Activated naive CD4-positive, alpha-beta T cell treated with anti-CD3 and anti-CD28 coated beads, Interleukin-2, amount 50 U/mL, for 72 hours (primary cell): ENCODE measurements at places on chromosomes 6 and 20. TPM values are rescaled to one million over a fixed set of nuclear protein-coding genes. Genes with fewer than 3 reads are reported as not detected.

Gene GPLD1
- total RNA-seq: 0.16 TPM

- no peak for DNase-seq
These were observed 1.5 kb downstream of the COL21A1 start for GRCh38 chr6:56245903-56246351.

GRCh38 chr20:44576297-44576696, 6.1 kb upstream of the PKIG start:
- no peak for DNase-seq

DNA sequence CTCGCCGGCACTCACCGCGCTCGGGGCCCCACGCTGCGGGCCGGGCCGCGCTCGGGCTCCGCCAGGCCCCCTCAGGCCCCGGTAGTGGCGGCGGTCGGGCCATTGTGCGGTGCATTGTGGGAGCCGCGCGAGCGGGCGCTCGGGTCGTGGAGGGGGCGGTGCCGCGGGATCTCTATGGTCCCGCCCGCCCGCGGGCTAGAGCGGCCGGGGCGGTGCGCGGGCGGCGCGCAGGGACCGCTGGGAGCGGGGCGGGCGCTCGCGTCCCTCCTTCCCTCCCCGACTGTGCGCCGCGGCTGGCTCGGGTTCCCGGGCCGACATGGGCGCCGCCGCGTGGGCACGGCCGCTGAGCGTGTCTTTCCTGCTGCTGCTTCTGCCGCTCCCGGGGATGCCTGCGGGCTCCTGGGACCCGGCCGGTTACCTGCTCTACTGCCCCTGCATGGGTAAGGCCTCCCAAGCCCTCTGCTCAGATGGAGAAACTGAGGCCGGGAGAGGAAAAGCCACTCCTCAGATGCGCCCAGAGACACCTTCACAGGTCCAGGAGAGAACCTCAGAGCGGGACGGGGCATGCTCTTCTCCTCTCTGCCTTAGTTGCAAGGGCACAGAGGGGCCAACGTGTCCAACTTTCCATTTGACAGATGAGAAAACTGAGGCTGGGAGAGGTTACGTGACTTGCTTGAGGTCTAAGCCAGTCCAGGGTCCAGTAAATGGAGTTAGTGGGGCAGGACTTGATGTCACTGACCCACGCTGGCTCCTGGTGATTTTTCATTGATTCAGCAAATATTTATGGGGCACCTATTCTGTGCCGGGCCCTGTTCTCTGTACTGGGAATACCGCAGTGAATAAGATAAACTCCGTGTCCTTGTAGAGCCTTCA, at the start of the genes PLAGL2 and POFUT1:
PLAGL2 (minus strand) TSS at position 118 of the 873 bp plus-strand sequence. CDS start 5,565 bp downstream, outside the sequence.
POFUT1 (plus strand) TSS at position 255 of the 873 bp plus-strand sequence; CDS start at position 317, 62 bp downstream.
- DNase-seq: peak; percentile 94
